ENCODE measurements at places on chromosomes 12 and 14.

DNA sequence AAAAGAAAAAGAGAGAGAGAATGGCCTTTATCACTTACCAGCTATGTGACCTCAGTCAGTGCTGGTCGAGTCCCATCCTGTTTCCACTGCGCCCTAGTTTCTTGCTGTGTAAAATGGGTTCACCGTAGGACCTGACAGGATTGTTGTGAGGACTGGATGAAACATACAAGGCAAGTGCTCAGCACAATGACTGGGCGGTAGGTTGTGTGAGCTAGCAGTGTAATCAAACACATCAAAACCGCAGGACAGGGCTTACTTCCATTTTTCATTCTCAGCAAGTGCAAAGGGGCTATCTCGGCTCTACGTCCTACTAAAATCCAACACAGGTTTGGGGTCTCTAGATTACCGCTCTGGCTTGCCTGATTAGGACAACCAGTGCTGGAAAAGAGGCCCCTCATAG lies 36.4 kb upstream of the ATXN2 start:
- DNase-seq: no peak

- DNase-seq: no peak
These were observed 91.9 kb upstream of the LMNTD1 start for GRCh38 chr12:25644979-25645378.

- DNase-seq: no peak
These were observed 93.2 kb downstream of the TMTC3 start for GRCh38 chr12:88235183-88235833.

DNA sequence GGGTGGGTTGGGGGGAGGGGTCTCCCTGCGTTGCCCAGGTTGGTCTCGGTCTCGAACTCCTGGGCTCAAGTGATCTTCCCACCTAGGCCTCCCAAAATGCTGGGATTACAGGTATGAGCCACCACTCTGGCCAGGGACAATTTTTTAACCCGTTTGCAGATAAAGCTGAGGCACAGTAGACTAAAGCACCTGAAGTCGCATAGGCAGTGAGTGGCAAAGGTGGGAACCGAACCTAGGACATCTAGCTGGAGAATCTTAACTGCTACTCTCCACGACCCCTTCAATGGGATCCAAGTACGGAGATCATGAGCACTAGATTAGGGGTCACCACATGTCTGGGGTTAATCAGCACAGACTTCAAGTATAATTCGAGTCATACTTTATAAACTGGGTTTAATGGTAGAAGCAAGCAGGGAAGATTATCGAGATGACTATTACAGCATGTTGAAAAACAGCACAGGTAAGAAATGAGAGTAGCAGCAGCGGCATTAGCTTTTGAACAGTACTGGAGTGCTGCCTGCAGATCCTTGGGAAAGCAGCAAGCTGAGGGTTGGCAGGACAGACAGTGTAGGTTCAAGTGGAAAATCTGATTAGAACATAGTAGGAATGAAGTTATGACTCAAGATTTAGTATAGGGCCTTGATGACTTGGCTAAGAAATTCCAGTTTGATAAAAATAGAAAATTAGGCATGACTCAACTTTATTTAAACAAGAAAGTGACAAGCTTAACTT lies 23.9 kb downstream of the NID2 start:
- DNase-seq: no peak

DNA sequence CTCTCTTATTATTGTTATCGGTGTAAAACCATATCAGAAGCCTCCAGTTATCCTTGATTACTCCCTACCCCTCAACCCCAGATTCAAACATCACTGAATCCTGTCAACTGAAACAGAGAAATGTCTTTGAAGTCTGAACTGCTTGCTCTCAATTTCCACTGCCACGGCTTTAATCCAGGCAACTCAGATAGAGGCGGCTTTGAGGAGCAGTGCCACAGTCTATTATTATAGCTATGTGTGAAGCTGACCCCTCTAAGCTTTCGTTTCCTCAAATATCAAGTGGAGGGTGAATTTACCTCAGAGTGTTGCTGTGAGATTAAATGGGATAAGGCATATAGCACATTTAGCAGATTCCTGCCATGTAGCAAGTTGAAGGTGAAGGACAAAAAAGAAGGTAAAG lies 49.0 kb upstream of the PDE3A start:
- no peak for DNase-seq

- DNase-seq: no peak
These were observed 140.3 kb downstream of the GCH1 start for GRCh38 chr14:54762296-54762695.

GRCh38 chr12:98224584-98225221 lies 290.7 kb upstream of the TMPO start:
- DNase-seq: no peak

- DNase-seq: no peak
These were observed 148.8 kb upstream of the CRY1 start for GRCh38 chr12:107242189-107242588.

DNA sequence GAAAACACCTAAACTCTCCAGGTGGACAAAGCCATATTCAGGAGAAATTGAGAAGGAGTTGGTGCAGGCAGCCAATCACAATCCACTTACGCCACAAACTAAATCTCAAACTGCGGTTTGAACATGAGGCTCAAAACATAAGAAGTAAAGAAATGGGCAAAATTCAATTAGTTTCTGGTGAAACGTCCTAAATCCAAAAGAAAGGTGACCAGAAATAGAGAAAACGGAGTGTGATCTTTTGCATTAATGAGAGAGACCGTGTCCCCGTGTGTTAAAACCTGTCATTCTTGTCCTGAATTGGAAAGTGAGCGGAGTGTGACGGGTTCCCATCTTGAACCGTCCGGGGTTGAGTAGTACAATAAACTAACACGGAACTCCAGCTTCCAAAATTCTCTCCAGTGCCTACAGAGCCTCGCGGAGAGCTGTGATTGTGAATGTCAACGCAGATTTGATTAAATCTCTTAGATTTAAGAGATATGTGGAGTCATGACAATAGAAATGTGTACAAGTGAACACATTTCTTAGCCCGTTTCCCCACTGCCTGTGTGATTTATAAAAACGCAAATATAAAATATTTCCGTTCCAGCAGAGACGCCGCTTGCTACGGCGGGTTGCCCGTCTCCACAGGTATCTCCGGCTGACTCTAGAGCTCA lies 595 bp upstream of the METAP2 start:
- peak; percentile 12 for DNase-seq

DNA sequence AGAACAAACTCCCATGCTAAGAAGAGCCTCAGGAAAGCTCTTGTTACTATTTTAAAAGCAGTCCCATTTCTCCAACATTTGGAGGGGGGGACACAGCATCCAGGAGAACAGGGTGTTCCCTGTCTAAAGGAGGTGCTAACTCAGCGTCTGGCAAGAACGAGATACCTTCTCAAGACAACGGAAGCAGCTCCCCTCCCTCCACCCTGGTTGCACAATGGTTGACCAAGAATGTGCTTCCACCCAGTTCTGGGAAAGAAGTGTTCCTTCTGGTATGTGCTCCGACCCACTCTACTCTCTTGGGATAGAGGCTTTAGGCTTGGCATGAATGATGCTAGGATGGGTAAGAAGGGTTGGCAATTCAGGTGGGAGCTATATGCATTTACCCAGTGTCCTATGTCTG lies 1.5 kb upstream of the KRT6A start:
- no peak for DNase-seq

- no peak for DNase-seq
These were observed 341.6 kb upstream of the FKBP4 start for GRCh38 chr12:2453076-2453760.

DNA sequence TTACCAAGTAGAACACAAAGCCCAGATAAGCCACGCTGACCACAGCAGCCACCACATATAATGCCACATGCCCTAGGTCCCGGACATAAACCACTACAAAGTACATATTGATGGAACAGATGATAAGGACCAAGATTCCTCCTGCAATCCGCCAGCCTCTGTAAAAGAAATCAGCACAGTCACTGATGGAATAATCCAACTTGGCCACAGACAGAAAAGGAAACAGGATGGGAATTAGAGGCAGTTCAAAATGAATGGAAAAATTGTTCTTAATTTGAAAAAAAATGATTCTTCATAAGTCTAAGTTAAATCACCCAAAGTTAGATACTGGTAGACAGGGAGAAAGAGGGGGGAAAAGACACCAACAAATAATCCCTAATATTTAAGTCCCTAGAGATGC lies 35.4 kb downstream of the SLC11A2 start:
- DNase-seq: no peak

DNA sequence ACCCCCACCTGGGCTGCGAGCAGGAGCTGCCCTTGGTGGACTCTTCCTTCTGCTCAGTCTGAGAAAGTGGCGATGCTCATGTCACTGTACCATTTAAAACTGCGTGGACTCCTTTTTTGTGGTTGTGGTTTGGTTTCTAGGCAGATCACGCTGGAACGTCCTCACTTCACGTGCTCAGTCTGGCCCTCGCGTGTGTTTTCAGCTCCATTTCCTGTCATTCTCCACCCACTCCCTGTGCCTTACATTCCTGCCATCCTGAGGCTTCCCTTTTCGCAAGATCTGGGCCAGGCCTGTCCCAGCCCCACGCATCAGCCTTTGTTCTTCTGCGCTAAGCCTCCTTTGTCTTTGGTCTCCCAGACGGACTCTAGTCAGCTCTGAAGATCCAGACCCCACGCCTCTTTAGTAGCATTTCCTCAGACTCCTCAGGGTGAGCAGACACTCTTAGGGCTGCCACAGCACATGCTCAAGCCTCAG lies 105.4 kb downstream of the FBXL14 start:
- peak; percentile 70 for DNase-seq

- DNase-seq: no peak
These were observed 4.3 kb downstream of the RNASE1 start for GRCh38 chr14:20798318-20798717.

DNA sequence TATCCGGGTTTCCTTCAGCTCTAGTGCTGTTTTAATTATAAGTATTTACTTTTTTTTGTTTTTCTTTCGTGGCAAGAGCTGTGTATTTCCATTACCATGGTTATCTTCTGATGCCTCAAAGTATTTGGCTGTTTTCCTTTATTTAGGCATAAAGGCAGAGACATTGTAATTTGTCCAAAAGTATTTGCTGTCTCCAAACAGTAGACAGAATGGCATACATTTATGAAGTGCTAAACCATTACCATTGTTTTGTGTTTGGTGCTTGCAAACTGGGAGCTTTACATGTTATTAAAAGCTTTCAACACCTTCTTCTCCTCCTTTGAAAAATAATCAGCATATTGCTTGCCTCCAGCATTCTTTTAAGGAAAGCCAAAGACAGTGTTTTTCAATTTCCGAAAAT lies 46.3 kb downstream of the FLRT2 start:
- no peak for DNase-seq

DNA sequence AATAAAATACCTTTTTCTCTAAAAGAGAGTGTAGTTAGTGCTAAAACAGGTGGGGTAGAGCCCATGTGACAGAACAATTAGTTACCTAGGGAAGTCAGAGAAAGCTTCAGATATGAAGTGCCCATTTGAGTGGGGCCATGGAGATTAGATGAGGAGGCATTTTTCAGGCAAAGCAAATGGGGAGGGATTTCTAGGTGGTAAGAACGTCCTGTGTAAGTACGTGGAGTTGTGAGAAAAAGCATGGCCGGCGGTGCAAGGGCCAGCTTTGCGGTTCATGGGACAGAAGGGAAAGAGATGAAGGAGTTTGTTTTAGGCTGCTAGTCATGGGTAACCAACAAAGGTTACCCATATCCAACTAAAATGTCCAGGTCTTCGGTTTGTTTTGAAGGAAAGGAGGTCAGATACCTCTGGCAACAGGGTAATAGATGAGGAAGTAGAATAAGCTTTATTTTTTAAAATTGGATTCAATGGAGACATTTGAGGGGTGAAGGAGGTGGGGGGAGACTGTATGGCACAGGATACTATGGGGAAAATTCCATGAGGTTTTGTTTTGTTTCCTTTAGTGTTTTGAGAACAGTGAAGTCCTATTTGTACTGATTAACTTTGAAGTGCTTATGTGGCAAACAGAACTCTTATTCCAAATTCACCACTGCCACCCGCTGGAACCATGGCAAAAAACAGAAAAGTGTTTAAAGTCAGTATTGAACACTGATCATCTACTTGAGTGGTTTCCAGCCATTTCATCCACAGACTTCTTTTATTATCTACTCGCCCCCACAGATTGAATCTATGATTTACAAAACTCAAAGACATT lies 10.0 kb upstream of the SNRPF start:
- no peak for DNase-seq

GRCh38 chr12:93422050-93422449 lies 19.7 kb downstream of the UBE2N start:
- DNase-seq: no peak

GRCh38 chr14:53709381-53709780 lies 247.2 kb downstream of the BMP4 start:
- no peak for DNase-seq

DNA sequence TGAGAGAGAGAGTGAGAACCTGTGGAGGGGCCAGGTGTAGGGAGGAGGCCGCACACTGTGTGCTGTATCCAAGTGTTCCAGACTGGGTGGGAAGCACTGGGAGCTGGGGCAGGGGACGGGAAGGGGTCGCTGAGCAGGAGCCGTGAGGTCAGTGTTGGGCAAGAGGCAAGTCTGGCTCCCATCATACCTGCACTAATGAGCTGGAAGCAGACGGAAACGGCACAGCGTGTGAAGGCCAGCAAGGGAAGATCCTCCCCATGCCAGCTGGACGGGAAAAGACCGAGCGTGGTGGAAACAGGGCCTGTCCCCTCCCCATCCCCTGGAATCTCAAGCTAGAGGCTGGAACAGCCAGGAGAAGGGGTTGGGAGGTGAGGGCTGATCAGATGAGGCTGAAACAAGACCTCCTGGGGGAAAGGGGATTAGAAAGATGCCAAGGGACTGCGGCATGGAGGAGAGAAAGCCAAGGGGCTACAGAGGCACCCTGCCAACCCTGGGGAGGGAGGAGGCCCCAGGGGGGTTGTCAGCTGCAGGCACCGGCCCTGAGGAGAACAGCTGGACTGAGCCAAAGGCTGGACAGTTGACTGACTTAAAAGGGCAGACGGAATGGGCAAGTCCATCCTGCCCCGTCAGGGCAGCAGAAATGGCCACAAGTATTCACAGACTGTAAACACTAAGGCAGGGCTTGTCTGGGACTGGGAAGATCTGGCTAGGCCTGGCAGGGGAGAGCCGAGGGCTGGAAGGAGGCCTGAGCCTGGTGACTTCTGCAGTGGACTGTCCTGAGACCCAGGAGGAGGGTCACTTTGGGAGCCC lies 19.0 kb upstream of the LTBP2 start:
- no peak for DNase-seq

GRCh38 chr12:75712223-75712622 lies 200.8 kb upstream of the KRR1 start:
- no peak for DNase-seq
